ENCODE measurements at places on chromosomes 5 and 9.

- DNase-seq: no peak
Measured at GRCh38 chr9:99155736-99156135, 50.8 kb downstream of the TGFBR1 start.

- no peak for DNase-seq
Measured at GRCh38 chr5:61924251-61924650, 381.8 kb upstream of the KIF2A start.

GRCh38 chr5:80747922-80748321 is 93.1 kb upstream of the DHFR start:
- DNase-seq: no peak

GRCh38 chr9:111298111-111298510 is 31.9 kb downstream of the OR2K2 start:
- no peak for DNase-seq

Data from omental fat pad (tissue), 4 donors.